ENCODE measurements at places on chromosomes 6 and 20.

GRCh38 chr6:92362404-92362803 lies 1057.0 kb downstream of the EPHA7 start:
- DNase-seq = no peak

- DNase-seq = no peak
Observed at GRCh38 chr6:35786810-35787209, 6.0 kb downstream of the CLPSL1 start.

DNA sequence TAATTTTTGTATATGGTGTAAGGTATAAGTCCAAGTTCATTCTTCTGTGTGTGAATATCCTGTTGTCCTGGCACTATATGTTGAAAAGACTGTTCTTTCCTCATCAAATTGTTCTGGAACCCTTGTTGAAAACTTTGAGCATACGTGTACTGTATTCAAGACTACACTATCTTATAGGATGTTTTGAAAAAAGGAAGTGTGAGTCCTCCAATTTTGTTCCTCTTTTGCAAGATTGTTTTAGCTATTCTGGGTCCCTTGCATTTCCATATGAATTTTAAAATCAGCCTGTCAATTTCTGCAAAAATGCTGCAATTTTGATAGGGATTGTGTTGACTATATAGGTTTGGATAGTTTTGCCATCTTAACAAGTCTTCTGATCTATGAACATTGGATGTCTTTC lies 195.2 kb downstream of the BACH2 start:
- DNase-seq = no peak

- no peak for DNase-seq
Observed at GRCh38 chr6:39224011-39224410, 5.3 kb downstream of the KCNK5 start.

DNA sequence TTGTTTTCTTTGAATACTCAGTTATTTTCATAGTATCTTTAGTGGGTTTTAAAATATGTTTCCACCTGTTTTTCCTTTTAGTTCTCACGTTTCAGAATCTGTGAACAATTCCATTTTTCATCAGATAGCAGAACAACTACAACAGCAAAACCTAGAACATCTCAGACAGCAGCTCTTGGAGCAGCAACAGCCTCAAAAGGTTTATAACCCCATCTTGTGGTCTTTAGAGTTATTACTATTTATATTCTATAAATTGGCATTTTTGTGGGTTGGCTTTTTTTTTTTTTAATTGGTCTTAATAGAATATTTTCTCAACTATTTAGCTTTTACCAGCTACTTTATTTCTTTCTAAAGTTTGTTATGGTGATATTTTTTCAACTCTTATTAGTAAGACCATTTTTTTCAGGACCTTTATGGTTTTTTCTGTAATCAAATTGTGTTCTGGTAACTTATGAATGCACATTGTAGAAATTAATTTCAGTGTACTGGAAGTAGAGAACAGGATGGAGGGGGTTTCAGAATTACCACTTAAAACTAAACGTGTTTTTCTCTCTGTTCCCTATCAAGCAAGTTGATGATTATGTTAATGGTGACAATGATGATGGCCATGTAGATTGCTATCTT lies 72.2 kb downstream of the SCAF8 start:
- DNase-seq = peak; percentile 23

DNA sequence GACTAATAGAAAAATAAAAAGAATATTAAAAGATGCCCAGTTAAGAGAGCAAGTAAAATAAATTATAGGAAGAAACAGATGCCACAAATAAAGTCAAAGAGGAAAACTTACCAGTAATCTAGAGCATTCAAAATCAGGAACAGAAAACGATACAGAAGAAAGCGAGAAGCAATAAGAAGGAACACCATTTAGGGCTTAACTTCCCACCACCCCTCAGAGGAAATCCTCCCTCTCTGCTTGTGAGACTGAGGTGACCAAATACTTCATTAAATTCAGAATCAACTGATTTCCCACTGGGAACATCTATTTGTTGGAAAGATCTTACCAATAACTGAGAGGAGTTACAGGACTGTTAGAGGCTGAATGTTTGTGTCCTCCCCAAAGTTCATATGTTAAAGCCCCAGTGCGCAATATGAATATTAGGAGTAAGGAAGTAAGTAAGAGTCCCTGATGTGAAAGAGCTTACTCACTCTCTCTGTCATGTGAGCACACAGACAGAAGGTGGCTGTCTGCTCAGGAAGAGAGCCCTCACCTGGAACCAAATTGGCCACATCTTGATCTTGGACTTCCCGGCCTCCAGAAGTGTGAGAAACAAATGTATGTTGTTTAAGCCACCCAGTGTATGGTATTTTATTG lies 19.5 kb downstream of the KATNA1 start:
- no peak for DNase-seq

GRCh38 chr20:63574156-63574828 lies at the start of gene HELZ2:
HELZ2 (minus strand) TSS chr20:63574239; CDS start chr20:63572385, 1,854 bp downstream.
- peak; percentile 79 for DNase-seq

GRCh38 chr6:22656706-22657351 lies 87.5 kb downstream of the HDGFL1 start:
- DNase-seq = no peak

- no peak for DNase-seq
Observed at GRCh38 chr20:37299718-37300528, 10.5 kb downstream of the MANBAL start.

GRCh38 chr20:35735826-35736470 lies 6.1 kb downstream of the RBM39 start:
- no peak for DNase-seq

- DNase-seq = no peak
Observed at GRCh38 chr6:109523478-109523877, 40.5 kb upstream of the ZBTB24 start.

DNA sequence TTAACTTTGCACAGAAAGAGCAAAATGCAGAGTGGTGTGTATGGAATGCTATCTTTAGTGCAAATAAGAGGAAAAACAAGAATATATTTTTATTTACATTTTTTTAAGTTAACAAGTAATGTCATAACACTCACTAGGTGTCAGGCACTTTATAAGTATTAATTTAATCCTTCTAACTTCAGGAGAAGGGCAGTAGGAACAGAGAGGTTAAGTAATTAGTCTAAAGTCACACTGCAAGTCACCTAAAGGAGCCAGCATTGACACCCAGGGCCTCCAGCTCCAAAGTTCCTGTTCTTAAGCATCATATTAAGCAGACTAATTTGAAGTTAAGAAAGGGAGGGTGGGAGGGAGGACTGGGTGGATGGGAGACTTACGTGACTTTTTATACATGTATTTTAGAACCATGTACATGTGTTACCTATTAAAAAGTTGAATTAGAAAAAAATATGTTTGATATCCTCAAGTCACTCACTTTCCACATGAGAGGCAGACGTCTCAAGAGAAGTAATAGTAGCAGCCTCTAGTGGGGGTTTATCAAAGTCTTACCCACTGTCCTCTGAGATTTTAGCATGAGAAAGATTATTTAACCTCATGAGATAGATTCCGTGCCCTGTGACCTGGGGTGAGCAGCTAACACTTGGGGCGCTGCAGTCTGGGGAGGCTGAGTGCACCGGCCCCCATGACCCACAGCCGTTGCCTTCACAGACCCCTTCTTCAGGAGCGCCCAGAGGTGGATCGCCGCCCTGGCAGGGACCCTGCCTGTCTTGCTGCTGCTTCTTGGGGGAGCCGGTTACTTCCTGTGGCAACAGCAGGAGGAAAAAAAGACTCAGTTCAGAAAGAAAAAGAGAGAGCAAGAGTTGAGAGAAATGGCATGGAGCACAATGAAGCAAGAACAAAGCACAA lies 7.0 kb downstream of the BTN3A1 start:
- DNase-seq = no peak

GRCh38 chr20:57834306-57835073 lies 124.7 kb upstream of the PMEPA1 start:
- DNase-seq = no peak

DNA sequence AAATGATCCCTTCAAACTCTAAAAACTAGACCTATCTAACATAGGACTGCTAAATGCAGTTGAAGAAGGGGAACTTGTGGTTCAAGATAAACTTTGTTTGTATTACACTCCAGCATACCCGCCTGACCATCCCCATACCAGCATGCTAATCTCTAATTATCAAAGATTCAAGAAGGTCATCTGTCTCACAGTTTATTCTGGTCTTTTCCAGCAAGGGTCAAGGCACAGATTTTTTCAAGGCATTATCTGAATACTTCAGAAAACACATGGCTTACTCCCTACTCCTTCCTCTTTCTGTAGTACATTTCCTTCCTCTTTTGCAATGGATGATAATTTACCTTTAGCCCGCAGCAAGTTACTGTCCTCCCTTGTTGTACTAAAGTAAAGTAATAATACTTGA lies 174.1 kb downstream of the PKHD1 start:
- DNase-seq = no peak

GRCh38 chr6:155939253-155939652 lies 483.6 kb upstream of the NOX3 start:
- no peak for DNase-seq

DNA sequence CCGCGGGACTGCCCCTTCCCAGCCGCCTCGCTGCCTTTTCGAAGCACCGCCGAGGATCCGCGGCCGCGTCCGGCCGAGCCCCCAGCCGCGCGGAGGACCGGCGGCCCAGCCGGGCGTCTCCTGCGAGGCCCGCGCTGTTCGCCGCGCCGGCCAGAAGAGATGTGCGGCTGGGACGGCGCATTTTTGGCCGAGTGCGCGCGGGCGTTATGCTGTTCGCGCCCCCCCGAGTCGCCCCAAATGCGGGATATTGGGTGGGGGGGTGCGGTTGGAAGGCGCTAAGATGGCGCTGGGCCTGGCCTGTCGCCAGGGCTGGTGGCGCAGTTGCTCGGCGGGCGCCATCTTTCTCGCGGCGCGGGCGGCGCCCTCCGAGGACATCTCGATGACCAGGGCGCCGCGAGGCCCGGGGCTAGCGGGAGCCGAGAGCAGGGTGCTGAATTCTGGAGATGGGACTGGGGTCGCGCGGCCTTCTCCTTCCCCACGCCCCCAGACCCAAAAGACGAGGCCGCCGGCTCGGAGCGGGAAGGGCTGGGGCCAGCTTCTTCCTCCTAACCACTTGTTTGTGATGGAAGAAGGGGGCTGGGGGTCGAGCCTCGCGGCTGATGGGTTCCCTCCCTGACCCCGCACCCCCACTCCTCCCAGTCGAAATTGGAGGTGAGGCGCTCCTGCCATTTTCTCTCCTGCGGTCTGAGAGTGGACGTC lies 1.5 kb downstream of the BICRAL start:
- peak; percentile 70 for DNase-seq

DNA sequence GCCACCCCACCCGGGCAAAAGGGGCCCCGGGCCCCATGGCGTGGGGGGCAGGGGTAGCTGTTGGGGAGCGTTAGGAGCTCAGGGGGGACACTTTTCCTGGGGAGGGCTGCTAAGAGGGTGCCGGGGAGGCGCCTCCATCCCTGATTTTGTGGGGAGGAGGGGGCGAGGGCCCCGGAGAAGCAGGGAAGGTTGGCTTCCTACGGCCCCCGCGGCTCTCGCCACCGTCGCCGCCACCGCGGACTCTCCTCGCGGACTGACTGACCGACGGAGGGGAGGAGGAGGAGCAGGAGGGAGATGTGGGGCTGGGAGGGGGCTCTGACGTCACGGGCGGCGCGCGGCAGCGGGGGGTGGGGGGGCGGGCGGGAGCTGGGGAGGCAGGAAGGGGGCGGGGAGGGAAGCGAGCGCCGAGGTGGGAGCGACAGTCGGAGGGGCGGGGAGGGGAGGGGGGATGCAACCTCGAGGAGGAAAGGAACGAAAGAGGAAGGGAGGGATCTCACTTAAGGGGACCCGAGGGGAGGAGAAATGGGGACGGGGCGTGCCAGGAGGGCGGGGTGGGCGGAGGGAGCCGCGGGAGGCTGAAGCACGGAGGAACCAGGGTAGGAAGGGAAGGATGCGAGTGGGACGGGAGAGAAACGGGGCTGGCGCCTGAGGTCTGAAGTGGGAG lies 5.1 kb downstream of the GABBR1 start:
- peak; percentile 52 for DNase-seq

DNA sequence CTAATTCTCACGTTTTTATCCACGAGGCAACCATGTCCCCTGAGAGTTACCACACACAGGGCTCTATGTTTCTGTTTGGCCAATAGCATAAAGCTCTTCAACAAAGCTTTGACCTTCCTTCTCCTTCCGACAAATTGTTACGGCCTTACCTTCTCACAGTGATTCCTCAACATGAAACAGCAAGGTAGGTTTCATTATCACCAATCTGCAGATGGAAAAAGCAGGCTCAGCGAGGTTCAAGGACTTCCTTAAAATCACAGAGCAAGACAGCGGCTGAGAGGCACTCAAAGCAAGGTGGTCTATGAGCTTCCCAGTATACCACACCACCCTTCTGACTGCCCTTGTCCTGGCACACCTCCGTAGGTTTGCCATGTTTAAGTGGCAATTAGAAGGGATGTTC lies 360.0 kb downstream of the CD83 start:
- no peak for DNase-seq

GRCh38 chr6:12115001-12115400 lies 102.9 kb downstream of the HIVEP1 start:
- DNase-seq = no peak

GRCh38 chr6:78513856-78514255 lies 353.5 kb upstream of the IRAK1BP1 start:
- no peak for DNase-seq

- DNase-seq = no peak
Observed at GRCh38 chr6:141361559-141361958, 771.2 kb upstream of the GJE1 start.

- no peak for DNase-seq
Observed at GRCh38 chr6:109167562-109167961, 72.3 kb downstream of the CEP57L1 start.

- no peak for DNase-seq
Observed at GRCh38 chr20:45828589-45828988, 1.5 kb upstream of the TNNC2 start.

- no peak for DNase-seq
Observed at GRCh38 chr20:673603-674001, 2.0 kb downstream of the SCRT2 start.

- peak; percentile 58 for DNase-seq
Observed at GRCh38 chr20:48818481-48818987, 9.3 kb downstream of the PREX1 start.

DNA sequence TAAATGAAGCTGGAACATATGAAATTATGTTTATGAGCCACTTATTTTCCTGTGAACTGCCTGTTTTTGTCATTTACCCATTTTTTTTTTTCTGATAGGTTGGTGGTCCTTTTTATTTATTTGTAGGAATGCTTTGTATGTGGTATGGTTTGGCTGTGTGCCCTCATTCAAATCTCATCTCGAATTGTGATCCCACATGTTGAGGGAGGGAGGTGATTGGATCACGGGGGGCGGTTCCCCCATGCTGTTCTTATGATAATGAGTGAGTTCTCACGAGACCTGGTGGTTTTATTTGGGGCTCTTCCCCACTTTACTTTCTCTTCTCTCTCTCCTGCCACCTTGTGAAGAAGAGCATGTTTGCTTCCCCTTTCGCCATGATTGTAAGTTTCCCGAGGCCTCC lies 77.3 kb downstream of the CDH26 start:
- DNase-seq = no peak

DNA sequence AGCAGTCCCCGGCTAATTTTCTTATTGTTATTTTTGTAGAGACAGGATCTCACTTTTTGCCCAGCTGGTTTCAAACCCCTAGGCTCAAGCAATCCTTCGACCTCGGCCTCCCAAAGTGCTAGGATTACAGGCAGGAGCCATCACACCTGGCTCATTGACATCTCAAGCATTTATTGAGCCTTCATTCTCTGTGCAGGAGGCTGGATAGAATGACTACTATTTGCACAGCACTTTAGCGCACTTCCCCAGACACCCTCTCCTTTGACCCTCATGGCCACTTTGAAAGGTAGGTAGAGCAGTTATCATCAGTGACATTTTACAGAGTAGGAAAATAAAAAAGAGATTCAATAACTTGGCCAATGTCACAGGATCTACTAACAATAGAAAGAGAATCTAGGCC lies 124.0 kb upstream of the STXBP5 start:
- no peak for DNase-seq
